ENCODE measurements at places on chromosomes 12 and 14. TPM values are rescaled to one million over a fixed set of nuclear protein-coding genes. Genes with fewer than 3 reads are reported as not detected.

DNA sequence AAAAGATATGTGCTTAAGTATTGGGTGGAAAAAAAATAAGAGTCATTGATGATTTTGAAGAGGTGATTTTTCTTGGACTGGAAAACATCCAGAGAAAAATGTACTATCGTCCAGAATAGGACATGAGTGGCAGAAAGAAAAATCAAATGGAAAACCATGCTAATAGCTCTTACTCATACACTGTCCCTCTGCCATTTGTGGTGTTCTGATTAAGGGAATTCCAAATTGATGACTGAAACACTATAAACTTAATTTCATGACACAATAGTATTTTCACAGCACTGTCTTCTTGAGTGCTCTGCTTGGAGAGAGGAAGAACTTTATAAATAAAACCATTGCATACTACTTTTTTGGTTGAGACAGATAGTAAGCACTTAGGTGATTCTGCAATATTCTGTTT lies 72.4 kb downstream of the USP15 start:
- no peak overlapping the region for H3K27ac ChIP-seq
- H3K4me3 ChIP-seq: no peak overlapping the region
- DNase-seq: no peak

GRCh38 chr14:105093431-105094192 lies 28.4 kb upstream of the GPR132 start:
- DNase-seq: peak; percentile 57
- peaks cover 6% of the 10 kb centered on the region for H3K27me3 ChIP-seq
- H3K4me1 ChIP-seq: peaks cover 10% of the 10 kb centered on the region
- peak overlapping the region; percentile 71 for H3K4me3 ChIP-seq
- no peak overlapping the region for H3K27ac ChIP-seq
- H3K36me3 ChIP-seq: no peaks in the 10 kb centered on the region

DNA sequence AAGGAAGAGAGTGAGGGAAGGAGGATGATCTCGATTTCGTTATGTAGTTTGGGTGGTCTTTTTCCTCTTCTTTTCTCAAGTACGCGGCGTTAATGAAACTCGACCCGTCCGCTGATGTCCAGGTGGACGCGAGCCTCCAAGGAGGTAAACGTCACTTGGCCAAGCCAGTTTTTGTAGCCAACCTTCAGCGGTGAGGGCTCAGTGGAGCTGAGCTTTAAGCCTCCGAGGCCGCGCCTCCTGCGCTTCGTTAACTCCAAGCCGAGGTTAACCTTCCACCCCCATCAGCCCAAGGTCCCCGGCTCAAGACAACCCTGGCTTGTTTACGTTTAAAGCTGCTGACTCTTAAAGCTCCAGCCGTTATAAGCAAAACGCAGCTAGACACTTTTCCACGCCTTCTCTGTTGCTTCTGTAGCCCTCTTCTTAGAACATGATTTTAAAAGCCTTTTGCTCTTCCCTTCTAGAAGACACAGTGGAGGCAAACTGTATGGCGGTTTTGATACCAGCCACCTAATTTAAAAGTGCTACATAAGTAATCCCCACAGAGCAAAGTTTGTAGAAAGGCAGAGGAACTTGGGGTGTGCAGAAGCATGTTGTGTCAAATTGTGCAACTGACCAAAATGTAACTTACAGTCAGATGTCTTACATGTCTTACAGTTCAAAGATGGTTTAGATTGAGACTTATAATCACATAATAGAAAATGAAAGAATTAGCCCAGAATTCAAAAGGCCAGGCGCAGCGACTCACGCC lies 923 bp upstream of the ITPR2 start:
- H3K4me1 ChIP-seq: peaks cover 39% of the 10 kb centered on the region
- no peaks in the 10 kb centered on the region for H3K27me3 ChIP-seq
- peak overlapping the region; percentile 78 for H3K27ac ChIP-seq
- H3K36me3 ChIP-seq: peaks cover 16% of the 10 kb centered on the region

GRCh38 chr12:9634177-9634803 lies 26.6 kb upstream of the KLRB1 start:
- DNase-seq: peak; percentile 58
- H3K4me1 ChIP-seq: peaks cover 43% of the 10 kb centered on the region
- no peak overlapping the region for H3K4me3 ChIP-seq
- H3K27ac ChIP-seq: peak overlapping the region; percentile 13
- peaks cover 2% of the 10 kb centered on the region for H3K27me3 ChIP-seq

DNA sequence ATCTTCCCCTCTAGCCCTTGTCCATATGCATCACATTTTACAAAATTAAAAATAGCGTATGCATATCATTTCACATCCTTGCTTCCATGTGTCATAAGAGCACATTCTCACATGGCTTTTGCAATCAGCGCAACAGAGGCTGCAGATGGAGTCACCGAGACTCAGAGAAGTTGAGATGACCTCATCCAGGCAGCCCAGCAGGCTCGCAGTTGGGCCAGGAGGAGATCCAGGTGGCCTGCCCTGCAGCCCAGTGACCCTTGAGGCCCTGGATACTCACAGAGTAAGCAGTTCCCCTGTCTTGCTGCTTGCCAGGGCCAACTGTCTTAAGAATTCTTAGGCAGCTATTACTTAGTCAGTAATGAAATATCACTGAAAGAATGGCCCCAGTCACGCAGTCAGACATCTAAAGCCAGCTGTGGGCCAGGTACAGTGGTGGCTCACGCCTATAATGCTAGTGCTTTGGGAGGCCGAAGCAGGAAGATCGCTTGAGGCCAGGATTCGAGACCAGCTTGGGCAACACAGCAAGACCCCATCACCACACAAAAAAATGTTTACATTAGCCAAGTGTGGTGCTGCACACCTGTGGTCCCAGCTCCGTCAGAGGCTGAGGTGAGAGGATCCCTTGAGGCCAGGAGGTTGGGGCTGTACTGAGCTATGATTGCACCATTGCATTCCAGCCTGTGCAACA lies 9.1 kb downstream of the CAMKK2 start:
- H3K4me3 ChIP-seq: no peak overlapping the region
- H3K27ac ChIP-seq: no peak overlapping the region
- H3K36me3 ChIP-seq: peaks cover 13% of the 10 kb centered on the region
- no peak for DNase-seq
- peaks cover 1% of the 10 kb centered on the region for H3K4me1 ChIP-seq

- DNase-seq: no peak
- H3K36me3 ChIP-seq: peaks cover 60% of the 10 kb centered on the region
- no peaks in the 10 kb centered on the region for H3K27me3 ChIP-seq
- H3K4me3 ChIP-seq: no peak overlapping the region
Observed at GRCh38 chr14:102817318-102817717, 40.1 kb downstream of the TRAF3 start.

DNA sequence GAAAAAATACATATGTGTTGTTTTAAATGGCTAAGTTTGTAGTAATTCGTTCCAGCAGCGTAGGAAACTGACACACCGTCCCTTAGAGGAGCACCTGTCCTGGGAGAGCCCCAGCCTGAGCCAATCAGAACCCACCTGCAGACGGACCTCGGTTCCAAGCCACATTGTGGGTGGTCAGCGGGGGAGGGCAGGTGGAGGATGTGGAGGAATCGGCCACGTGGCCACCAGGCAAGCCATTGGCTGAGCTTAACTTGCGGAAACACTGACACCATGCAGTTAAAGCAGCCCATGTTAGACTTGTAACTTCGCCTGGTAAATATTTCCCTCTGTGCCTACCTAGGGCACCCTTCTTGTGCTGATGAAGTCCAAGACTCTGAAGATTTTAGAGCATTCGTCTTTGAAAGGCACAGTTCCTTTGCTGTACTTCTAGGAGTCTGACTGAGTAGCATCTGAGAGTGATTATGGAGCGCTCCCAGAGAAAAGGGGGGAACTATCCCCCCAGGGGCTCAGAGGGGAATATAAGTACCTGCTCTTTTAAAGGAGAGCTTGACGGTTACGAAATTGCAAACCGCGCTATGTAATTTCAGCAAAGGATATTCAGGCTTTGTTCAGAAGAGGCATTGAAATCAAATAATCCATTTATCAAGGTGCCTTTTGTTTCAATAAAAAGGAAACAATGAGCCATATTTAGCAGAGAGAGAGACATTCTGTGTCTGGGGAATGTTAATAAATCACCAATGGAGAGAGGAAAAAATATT lies 135.7 kb downstream of the TMEM132C start:
- H3K27ac ChIP-seq: no peak overlapping the region
- H3K4me3 ChIP-seq: no peak overlapping the region
- no peaks in the 10 kb centered on the region for H3K27me3 ChIP-seq
- no peaks in the 10 kb centered on the region for H3K36me3 ChIP-seq
- H3K4me1 ChIP-seq: no peaks in the 10 kb centered on the region

GRCh38 chr12:5293773-5294172 lies 138.1 kb upstream of the NTF3 start:
- no peaks in the 10 kb centered on the region for H3K36me3 ChIP-seq
- H3K4me3 ChIP-seq: no peak overlapping the region
- no peaks in the 10 kb centered on the region for H3K27me3 ChIP-seq
- no peak for DNase-seq
- no peaks in the 10 kb centered on the region for H3K4me1 ChIP-seq

- H3K27me3 ChIP-seq: no peaks in the 10 kb centered on the region
- H3K36me3 ChIP-seq: no peaks in the 10 kb centered on the region
- H3K4me1 ChIP-seq: no peaks in the 10 kb centered on the region
- DNase-seq: no peak
- H3K4me3 ChIP-seq: no peak overlapping the region
Observed at GRCh38 chr12:1837541-1838204, 17.3 kb downstream of the LRTM2 start.

GRCh38 chr14:100078997-100079725 lies 13.9 kb downstream of the EVL start:
- peak overlapping the region; percentile 69 for H3K4me3 ChIP-seq
- peak overlapping the region; percentile 95 for H3K27ac ChIP-seq
- no peaks in the 10 kb centered on the region for H3K27me3 ChIP-seq
- peaks cover 74% of the 10 kb centered on the region for H3K36me3 ChIP-seq

DNA sequence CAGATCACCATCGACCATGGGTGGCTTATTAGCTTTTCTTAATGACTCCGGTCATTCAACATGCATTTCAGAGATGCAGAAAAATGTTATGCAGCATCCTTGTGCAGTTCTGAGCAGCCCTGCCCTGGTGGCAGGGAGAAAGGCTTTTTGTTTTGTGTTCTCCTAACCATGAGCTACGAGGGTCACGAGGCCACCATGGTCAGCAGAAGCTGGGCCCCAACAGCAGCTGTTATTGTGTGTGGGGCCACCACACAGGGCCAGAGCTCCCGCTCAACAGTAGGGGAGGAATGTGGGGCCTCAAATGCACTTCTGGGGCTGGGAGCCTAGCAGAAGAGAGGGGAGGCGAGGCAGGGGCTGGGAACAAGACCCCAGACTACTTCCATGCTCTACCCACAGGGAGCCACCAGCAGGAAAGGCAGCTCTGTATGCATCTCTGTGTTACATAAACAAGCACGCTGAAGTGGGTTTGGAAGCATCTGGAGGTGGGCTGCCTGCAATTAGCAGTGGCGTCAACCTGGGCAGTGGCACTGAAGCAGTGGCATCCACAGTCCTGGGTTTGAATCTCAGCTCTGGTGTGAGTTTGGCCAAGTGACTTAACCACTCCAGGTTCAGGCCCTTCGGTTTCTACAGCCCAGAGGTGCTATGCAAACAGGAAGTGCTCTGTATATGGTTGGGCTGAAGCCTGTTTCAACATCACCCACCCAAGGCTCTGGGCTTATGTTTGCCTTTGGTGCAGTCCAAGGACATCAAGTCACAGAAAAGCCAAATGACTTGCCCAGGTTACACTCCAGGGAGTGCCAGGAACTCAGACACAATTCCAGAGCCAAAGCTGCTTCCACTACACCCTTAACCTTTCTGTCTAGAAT lies 16.3 kb downstream of the GLTP start:
- H3K36me3 ChIP-seq: no peaks in the 10 kb centered on the region
- H3K4me3 ChIP-seq: no peak overlapping the region
- peak overlapping the region; percentile 17 for H3K27ac ChIP-seq
- DNase-seq: no peak
- H3K27me3 ChIP-seq: no peaks in the 10 kb centered on the region

- H3K4me3 ChIP-seq: no peak overlapping the region
- H3K27ac ChIP-seq: no peak overlapping the region
- no peak for DNase-seq
- H3K36me3 ChIP-seq: no peaks in the 10 kb centered on the region
- no peaks in the 10 kb centered on the region for H3K4me1 ChIP-seq
Observed at GRCh38 chr12:11202811-11203210, 16.1 kb upstream of the TAS2R42 start.

- H3K27me3 ChIP-seq: peaks cover 2% of the 10 kb centered on the region
- peaks cover 6% of the 10 kb centered on the region for H3K4me1 ChIP-seq
- DNase-seq: no peak
- no peak overlapping the region for H3K4me3 ChIP-seq
- no peaks in the 10 kb centered on the region for H3K36me3 ChIP-seq
- no peak overlapping the region for H3K27ac ChIP-seq
Observed at GRCh38 chr14:103819503-103820307, 27.7 kb downstream of the PPP1R13B start.

OR8S1 gene
- total RNA-seq: not detected

LRRK2 gene
- not detected for total RNA-seq

NTS gene
- total RNA-seq: not detected

SMCO2 gene
- total RNA-seq: 1.4 TPM

SDR9C7 gene
- total RNA-seq: not detected

AICDA gene
- total RNA-seq: not detected

SYNDIG1L gene
- total RNA-seq: not detected

CLEC6A gene
- total RNA-seq: not detected

PDZRN4 gene
- not detected for total RNA-seq

YEATS4 gene
- 39.0 TPM for total RNA-seq
